Panc1 (cell line): ENCODE measurements at places on chromosomes 16 and 17. TPM values are rescaled to one million over a fixed set of nuclear protein-coding genes. Genes with fewer than 3 reads are reported as not detected.

The MRC2 gene
- total RNA-seq = 120 TPM

DNA sequence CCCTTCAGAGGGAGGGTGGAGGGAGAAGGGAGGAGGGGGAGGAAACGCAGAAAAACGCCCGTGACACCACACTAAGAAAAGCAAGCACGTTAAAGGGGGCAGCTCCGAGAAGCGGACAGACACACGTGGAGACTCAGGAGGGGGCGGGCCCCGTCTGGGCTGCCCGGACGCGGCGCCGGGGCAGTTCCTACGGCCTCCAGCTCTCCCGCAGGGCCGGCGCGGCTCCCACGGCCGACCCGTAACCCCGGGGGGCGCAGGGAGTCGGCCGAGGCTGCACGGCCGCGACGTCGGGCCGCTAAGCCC lies 362 bp downstream of the KLHDC4 start:
- no peak for DNase-seq

The RAB34 gene
- total RNA-seq = 284 TPM

DNA sequence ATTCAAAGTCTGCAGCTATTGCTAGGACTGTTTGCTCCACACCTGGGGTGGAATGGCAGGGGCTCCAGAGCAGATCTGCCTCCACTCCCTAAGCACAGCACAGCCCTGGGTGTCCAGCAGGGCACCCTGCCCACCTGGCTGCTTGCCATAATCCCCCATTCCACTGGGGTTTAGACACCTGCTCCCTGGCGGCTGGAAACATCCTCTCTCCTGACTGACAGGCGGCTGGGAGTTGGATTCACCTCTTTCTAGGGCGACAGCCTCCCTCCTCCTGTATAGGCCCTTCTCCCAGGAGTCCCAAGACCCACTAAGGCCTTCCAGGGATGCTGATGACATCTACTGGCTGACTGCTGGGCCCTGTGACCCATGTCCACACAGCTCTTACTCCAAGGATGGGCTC lies 18.0 kb downstream of the HDAC5 start:
- DNase-seq = no peak
